BE2C (cell line): ENCODE measurements at places on chromosomes 1 and 21.

DNA sequence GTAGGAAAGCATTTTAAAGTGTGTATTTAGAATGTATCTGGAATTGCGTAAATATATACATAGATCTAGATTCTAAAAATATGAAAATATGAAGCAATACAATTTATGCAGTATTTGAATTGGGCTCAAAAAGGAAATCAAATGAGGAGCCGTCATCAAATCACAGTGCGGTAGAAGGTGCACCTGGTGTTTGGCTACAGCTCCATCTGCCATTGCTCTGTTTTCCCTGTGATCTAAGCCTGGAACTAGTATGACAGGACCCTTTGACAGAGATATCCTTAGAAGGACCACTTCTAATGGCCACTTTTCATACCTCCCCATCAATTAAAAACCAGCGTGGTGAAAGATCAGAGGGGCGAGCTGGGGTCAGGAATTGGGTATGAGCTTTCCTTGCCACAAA is 202.6 kb downstream of the NFIA start:
- no peak for DNase-seq

DNA sequence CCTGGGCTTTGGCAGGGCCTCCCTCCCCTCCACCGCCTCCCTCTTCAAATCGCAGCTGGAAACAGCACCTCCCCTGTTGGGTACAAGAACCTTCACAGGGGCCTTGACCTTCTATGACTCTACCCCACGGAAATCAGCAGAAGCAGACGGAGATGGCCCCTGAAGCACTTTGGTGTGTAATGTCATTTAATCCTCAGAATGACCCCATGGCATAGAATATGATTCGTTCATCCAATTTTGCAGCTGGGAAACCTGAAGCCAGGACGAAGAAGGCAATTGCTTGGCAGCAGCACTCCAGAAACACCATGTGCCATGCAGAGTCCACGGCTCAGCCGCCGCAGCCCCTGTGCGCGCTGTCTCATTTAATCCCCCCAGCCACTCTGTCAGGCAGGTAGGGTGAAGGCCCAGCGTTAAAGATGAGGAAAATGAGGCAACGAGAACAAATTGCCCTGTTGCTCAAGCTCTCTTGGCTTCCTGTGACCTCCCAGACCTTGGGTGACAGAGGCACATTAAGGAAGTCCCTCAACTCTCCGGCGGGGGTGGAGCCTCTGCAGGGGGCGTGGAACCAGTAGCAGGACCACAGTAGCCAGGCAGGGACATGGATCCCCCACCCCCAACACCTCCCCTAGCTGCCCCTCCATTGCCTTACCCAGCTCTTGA is 25.8 kb upstream of the LAPTM5 start:
- DNase-seq = no peak

GRCh38 chr1:219220945-219221344 is 47.3 kb downstream of the LYPLAL1 start:
- no peak for DNase-seq

DNA sequence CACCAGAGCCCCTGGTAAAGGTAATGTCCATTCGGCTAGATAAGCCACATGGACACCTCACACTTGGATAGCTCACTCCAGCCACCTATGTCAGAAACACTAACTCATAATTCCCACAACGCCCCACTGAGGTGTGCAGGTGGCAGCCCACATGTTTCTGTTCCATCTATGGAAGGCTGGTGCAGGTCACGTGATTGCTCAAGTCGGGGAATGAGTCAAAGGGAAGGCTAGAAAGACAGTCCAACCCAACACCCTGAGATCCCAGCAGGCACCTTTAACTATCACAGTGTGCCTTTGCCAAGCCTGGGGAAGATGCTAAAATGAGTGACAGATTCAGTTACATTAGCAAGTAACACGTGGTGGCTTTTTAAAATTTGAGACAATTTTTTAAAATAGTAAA is 45.3 kb upstream of the KCNE1 start:
- no peak for DNase-seq

DNA sequence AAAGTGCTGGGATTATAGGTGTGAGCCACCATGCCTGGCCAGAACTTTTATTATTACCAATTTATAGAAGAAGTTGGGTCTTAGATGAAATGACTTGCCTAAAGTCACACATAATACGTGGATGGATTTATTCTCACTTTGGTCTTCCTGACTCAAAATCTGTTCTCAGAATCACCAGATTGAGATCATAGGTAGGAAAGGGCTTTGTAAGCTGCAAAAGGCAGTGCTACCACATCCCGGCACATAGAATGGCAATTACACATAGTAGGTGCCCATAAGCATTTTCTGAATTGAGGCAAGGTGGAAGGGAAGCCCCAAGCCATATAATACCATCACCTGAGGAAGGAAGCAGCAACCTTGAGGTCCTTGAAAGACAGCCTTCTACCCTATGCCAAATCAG is 8.2 kb upstream of the CAPZB start:
- no peak for DNase-seq

- DNase-seq = no peak
Observed at GRCh38 chr1:170125269-170125668, 20.5 kb upstream of the NTMT2 start.

DNA sequence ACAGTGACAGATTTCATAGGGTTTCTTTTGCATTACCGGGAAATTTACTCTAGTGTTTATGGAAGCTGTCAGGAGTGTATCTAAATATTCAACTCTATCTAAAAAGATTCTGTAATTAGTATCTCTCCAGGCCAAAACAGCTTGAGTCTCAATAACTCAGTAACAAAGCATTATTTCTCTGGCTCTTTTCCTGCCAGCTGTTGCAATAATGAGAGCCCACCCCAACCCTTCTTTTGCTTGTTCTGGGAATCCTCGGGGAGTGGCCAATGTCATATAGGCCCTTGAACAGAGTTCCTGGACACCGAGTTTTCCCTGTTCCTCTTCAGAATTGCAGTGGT is 120.1 kb upstream of the SGIP1 start:
- no peak for DNase-seq

DNA sequence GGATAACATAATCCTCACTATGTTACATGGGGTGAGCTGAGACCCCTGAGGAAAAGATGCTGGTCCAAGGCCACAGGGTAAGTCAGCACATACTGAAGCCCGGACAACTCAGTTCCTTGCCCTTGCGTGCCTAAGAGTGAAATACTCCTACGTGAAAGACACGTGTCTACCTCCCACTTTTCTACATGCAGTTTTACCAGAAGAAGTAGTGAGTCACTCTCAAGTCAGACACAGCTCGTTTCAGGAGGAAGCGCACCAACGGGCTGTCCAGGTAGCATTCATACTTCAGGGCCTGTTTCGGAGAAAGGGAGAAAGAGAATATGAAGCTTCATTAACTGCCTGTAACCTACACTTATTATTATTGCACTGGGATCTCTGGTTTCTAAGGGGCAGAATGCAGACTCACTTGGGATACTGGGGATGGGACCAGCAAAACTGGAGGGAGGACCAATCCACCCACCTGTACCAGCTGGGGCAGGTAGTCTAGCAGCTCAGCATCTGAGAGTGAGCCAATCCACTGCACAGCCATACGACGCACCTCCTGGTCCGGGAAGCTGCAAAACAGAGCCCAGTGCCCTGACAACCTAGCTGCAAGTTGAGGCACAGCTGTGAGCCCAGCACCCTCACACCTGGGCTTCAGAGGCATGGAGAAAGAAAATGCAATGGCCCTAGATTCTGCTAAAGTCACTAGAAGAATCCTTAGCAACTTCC is 32.4 kb upstream of the PPP1R15B start:
- no peak for DNase-seq
